ENCODE measurements at places on chromosomes 6 and 20.

GRCh38 chr6:43702534-43703440 is 15.2 kb upstream of the MRPS18A start:
- peak; percentile 92 for DNase-seq

DNA sequence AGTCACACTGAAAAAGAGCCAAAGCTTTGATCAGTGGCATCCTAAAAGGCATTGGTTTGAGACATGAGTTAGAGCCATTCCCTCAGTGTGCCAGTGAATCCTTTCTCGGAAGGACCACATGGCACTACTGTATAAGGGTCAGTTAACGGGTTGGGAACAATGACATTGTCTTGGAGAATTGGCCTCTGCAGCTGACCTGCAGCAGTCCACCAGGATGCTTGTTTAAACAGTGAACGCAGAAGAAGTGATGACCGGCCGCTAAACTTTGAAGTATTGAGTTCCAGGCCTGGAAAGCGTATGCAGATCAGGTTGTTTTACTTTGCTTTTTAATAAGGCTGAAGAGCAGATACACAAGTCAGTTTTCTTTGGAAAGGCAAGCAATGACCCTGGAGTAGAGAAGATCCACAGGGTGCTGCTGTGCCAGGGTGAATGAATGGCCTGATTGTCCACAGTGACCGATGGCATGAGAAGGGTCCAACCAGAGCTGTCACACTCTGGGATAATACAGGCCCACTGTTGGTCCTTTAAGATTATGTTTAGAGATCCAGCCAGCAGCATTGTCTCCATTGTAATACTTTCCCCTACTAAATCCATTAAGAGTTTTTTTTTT is 57.8 kb downstream of the GMPR start:
- no peak for DNase-seq

DNA sequence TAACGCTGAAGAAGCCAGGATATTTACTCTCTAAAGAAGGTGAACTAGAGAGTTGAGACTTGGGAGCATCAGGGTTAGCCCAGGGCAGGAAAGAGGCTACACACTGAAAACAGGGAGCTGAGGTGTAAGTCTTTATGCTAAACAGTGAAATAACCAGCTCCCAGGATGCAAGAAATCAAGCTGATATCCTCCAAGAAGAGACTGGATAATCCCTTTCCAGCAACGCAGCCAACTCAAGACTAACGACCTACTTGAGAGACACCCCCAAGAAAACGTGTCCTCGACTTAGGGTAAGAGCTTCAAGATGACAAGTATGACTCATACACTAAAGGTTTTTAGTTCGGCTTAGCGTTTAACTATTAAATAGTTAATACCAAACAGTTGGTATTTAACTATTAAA is 202.2 kb downstream of the TASP1 start:
- DNase-seq = no peak

DNA sequence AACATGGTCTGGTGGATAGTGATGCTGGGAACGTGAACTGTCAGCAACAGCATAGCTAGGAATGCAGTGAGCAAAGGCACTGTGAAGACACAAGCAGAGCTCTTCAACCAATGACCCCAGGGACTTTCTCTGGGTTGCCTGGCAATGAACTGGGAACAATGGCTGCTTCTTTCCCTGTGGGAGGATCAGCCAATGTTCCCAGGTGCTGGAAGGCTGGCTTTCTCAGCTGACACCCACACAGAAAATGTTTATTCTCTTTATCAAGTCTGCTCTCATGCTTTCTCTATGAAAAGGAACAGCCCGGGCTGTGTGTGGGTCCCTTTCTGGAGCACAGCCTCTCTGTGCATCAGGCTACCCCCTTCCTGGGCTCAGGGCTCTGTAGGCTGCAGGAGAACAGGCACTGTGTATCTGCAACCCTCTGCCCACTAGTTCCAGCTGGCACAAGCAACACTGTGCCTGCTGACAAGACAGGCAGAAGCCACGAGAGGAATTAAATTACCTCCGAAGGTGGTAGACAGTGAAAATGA is 54.2 kb downstream of the HFE start:
- no peak for DNase-seq

- no peak for DNase-seq
Observed at GRCh38 chr20:52081066-52081465, 110.5 kb downstream of the ZFP64 start.

GRCh38 chr6:43455531-43456428 is at the start of gene DLK2:
TSS of gene DLK2 (minus strand) at chr6:43455548. CDS start at chr6:43454825, 723 bp downstream.
- peak; percentile 34 for DNase-seq

- no peak for DNase-seq
Observed at GRCh38 chr6:150676344-150676743, 76.7 kb downstream of the PLEKHG1 start.

DNA sequence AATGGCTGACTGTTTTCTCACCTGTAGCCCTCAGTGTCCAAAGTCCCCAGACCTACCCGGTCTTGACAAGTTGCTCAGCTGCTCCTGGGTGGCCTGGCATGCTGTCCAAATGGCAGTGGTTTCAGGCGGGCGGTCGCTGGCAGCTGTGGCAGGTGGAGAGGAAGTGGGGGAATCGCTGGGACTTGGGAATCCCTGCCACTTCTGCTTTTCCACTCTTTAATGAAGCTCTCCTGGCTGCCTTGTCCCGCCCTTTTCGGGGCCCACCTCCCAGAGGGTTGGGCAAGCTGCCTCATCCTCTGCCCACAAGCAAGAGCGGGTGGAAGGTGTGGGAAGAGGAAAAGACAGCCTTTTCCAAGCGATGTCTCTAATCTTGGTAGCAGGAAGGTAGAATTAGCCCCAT is at the start of gene OCSTAMP:
OCSTAMP (minus strand) TSS at position 194 of the 400 bp plus-strand sequence; CDS start at position 100, 94 bp downstream.
- no peak for DNase-seq

DNA sequence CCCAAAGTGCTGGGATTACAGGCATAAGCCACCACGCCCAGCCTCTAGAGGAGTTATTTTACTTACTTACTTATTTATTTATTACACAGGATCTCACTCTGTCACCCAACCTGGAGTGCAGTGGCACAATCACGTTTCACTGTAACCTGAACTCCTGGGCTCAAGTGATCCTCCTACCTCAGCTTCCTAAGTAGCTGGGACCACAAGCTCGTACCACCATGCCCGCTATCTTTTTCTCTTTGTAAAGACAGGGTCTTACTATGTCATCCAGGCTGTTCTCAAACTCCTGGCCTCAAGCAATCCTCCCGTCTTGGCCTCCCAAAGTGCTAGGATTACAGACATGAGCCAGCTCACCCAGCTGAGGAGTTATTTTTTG is 1.6 kb upstream of the TRIB3 start:
- DNase-seq = no peak

- DNase-seq = no peak
Observed at GRCh38 chr20:14142171-14142570, 146.9 kb downstream of the MACROD2 start.

DNA sequence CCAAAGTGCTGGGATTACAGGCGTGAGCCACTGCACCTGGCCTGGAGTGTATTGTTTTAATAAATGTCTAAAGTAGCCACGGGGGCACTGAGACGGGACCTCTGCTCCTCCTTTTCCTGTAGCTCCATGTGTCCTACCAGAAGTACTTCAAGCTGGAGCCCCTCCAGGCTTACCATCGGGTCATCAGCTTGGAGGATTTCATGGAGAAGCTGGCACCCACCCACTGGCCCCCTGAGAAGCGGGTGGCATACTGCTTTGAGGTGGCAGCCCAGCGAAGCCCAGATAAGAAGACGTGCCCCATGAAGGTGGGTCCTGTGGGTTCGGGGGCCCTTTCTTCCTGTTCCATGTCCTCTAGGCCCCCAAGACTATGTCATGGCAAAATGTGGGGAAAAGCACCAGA is 7.5 kb downstream of the POFUT1 start:
- DNase-seq = no peak

- no peak for DNase-seq
Observed at GRCh38 chr6:111478749-111479148, 4.3 kb downstream of the REV3L start.

- DNase-seq = no peak
Observed at GRCh38 chr20:38002422-38002821, 30.8 kb downstream of the TTI1 start.

Measured in Peyer's patch (tissue), 4 donors.